ENCODE measurements at places on chromosomes 5 and 9.

GRCh38 chr9:19457693-19458009 lies 48.8 kb downstream of the ACER2 start:
- DNase-seq, result no peak

DNA sequence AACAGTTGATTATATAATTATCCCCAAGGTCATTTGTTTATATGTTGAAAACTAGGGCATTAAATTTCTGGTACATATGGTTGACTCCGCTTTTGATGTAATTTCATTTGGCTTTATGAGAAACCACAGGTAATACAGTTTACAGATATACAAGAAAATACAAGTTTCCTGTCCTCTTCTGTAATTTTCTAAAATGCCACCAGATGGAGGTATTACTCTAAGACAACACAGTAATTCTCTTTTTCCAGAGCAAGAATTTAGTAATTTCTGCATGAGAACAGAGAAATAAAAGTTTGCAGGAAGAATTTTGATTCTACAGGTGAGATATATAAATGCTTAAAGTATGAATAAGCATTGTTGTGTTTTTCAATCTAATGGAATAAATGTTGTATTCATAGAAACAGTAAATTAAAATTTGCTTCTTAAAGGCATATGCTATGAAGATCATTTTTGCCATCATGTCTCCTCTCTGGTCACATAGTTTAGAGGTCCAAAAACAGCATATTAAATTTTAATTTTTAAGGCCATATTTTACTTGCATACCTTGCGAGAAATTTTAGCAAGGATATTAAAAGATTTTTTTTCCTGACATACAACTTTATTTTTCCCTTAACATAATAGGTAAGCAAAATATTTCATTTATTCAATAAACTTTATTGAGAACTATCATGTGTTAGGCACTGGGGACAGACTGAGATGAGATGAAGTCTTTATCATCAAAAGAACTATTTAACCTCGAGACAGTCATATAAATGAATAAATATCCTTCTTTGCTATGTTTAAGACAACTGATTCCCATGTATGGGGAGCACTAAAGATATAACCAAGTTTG lies 22.7 kb downstream of the CHD1 start:
- no peak for DNase-seq

DNA sequence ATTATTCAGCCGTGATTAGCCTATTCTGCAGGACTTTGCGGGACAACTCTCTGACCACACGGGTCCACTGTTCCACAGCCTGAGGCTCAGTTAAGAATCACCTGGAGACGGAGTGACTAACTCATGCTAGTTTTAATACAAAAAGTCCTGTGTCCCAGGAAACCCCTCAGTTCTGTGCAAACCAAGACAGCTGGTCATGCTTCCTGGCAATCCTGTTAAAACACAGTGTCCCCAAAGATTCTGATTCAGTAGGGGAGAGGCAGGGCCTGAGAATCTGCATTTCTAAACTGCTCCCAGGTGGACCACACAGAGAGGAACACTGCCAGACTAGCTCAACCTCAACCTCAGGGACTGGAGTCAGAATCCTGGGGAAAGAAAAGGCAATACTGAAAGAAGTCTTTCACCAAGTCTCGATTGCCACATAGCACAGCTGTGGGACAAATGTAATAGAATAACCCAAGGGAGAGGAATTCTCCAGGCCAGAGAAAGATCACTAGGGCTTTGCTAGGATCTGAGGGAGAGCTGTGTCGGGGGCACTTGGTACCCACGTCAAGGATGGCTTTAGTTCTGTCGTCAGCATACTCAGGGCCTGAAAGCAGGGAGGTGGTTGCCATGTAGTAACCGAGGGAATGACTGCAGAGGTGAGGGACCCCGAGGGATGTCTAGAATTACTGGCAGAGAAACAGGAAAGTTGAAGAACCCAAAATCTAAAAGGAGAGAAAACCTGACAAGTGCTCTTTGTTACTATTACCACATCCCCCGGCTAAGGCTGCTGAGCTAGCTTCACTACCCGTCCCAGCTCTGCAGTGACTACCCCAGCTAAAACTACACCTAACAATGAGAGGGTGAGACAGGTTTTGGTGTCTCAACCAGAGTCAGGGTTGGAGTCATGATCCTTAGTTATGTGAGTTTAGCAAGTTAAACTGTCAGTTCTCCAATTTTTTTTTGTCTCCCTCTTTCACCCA lies 8.6 kb downstream of the SUSD1 start:
- DNase-seq, result no peak

DNA sequence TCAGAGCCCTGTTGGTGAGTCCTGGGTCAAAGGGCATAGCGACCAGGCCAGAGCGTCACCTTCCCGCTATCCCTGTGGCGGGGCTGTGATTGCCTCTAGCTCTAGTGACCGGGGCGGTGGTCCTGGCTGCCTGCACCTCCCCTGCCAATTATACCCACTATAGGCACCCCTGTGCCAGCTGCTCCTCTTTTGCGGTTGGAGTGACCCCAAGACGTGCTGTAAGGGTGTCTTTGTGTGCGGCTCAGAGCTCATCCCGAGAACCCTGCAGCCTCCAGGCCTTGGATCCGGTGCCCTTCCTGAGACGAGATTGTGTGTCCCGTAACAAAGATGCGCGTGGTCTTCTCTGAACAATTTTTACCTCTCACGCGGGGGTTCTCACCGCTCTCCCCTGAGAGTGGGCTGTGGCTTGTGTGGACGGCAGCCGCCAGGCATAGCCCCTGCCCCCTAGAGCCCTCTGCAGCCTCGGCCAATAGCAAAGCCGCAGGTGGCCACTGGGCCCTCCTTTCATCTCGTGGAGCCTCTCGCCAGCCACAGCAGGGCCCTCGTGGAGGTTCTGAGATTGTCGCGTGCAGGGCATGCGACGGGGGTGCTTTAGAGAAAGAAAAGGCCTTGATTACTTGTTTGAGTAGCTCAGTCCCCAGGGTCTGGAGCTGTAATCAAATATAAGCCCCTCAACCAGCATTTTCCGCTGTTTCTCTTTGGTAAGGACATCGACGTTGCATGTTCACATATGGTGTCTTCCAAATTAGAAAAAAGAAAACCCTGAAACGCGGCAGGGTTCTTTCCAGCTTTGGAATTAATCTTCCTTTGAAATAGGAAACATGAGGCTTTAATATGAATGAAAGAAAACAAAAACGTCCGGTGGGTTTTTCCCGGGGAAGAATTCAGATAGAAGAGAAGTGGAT lies 10.7 kb downstream of the NKD2 start:
- no peak for DNase-seq

DNA sequence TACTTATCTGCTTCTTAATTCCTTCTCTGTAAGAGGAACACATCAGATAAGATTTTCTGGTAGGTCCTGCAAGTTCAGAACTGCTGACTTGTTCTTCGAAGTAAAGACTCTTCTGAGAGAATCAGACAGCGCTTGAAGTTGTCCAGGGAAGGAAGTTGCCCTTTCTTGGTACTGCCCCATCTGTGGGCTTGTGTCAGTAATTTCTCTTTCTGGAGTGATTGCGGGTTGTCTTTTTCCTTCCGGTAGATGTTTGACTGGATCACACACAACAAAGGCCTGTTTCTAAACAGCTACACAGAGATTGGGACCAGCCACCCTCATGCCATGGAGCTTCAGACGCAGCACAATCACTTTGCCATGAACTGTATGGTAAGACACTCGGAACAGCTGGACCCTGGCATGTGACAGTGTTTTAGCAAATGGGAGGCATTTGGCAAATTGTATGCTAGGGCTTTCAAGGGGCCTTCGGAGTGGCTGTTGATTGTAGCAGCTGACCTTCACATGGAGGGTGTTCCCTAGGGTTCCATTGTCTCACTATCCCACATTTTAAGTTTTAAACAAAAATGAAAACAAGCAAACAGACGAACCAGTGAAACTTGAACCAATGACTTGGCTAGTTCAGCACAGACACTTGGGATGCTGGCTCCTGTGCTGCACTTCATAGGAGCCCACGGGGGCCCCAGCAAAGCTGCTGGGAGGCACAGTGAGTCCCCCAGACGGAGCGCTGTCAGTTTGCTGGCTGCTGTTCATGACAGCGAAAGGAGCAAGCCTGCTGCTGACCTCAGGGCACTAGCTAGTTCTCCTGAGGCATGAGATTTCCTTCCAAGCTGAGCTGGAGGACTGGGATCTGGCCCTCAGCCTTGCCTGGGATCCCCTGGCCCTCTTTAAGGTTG lies 149.9 kb downstream of the TRIO start:
- no peak for DNase-seq

GRCh38 chr9:75607521-75607920 lies 283.0 kb upstream of the PCSK5 start:
- no peak for DNase-seq

DNA sequence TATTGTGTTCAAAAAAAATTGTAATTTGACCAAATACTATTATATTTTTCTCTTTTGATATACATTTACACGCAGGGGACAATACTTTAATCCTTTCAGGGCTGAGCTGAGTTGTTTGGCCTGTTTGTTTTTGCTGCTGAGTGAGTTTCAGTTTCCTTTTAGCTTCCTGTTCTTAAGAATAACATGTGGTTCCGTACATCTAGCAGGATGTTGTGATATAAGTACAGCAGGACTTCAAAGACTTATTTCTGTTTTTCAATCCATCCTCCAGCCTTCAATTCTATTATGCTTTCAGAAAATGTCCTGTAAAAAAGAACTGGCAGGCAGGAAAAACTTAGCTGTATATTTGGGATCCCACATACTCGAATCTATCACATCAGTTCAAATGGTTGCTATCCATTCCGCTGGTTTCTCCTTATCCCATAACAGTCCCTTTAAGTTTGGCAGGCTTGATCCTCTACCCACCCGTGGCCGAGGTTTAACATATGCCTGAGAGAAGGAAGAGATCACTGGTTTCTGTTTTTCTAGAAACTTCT lies 1037.3 kb upstream of the ACO1 start:
- DNase-seq, result no peak

DNA sequence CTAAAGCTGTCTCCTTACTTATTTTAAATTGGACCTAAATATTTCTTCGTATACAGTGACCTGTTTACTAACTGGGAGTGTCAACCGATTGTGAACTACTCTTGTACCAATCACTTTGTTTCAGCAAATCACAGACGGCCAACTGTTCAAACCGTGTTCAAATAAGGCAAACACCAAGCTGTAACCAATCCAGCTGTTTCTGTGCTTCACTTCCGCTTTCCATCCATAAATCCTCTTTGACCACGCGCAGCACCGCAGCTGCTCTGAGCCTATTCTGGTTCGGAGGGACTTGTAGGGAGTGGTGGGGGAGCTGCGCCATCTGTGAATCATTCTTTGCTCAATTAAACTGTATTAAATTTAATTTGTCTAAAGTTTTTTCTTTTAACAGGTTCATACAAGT lies 4.8 kb upstream of the FAM240B start:
- no peak for DNase-seq

DNA sequence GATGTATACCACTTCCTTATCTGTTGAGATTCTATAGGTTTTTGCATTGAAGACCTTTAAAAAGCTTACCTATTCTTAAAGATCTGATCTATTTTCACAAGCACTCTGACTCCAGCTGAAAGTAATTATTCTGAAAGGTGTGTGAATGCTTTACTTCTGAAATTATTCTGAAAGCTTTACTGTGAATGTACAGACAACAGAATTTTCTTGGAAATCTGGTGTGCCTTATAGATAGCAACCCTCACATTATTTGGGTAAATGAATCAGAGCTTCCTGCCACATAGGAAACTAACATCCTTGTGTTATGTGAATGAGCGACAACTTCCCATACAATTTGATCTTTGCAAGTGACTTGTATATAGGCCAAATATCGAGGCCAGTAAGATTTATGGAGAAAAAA lies 6.5 kb downstream of the CDO1 start:
- DNase-seq, result no peak

GRCh38 chr9:128683340-128684064 lies 5.5 kb upstream of the SET start:
- DNase-seq, result no peak

DNA sequence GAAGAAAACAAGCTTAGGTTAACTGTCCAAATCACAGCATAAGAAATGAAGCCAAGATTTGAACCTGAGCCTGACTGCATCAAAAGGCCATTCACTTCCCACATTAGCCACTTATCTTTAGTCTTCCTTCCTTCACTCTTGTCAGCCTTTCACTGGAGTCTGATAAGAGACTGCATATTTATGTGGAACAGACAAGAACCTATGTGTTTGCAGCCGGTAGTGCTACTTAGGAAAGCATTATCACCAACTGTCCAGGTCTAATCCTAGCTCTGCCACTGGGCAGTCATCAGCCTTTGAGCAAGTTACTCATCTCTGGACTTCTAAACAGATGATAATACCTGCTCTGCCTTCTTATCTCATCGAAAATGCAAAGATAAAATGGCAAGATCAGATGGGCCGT lies 12.1 kb upstream of the ATP6V0E1 start:
- DNase-seq, result no peak

GRCh38 chr9:14221119-14221518 lies 92.8 kb downstream of the NFIB start:
- no peak for DNase-seq

DNA sequence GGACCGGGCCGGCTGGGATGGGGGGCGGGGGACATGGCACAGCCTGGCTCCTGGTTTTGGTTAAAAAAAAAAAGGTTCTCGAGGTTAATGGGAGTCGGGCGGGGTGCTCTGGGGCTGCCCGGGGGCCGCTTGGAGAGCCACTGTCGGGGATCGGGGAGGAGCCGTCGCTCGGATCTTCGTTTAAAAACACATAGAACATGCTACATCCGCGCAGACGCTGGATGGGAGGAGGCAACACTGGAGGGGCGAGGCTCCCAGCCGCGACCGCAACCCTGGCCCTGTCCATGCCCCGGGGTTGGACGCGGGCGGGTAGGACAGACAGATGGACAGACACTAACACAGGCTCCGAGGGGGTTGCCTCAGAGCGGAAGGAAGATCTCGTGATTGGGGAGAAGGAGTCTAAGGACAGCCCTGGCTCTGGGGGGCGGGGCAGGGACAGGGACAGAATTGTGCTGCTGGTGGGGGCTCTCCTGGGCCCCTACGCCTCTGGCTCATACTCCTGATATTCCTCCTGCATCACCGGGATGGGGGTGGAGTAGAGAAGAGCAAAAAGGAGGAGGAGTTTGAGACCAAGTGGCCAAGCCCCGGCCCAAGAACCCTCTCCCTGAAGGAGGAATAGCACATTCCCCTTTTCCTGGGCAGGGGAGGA lies 9.9 kb downstream of the SNCB start:
- no peak for DNase-seq

GRCh38 chr5:173228639-173229381 lies 6.2 kb downstream of the NKX2-5 start:
- DNase-seq, result no peak

DNA sequence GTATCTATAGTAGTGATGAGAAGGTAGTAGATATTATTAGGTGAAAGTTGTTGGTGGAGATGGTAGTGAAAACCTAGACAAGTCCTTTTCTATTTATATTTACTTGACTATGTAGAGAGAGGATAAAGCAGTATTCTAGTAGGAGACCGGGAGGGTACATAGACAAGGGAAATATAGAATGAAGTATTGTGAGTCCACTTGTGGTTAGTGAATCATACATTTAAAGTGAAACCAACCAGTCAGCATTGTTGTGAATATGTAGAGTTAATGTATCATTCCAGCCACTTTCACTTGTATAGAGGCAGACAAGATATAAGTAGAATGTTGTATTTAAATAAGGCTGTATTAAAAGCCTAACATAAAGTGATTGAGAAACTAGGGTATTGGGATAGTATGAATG lies 1711.3 kb upstream of the ACO1 start:
- no peak for DNase-seq

Measured in stimulated activated CD4-positive, alpha-beta T cell treated with anti-CD3 and anti-CD28 coated beads, TNF-alpha, amount 100 ng/mL, for 1 hour (primary cell).